ENCODE measurements at places on chromosomes 1 and 21.

GRCh38 chr1:61098333-61098732, 16.0 kb downstream of the NFIA start:
- no peak for DNase-seq

DNA sequence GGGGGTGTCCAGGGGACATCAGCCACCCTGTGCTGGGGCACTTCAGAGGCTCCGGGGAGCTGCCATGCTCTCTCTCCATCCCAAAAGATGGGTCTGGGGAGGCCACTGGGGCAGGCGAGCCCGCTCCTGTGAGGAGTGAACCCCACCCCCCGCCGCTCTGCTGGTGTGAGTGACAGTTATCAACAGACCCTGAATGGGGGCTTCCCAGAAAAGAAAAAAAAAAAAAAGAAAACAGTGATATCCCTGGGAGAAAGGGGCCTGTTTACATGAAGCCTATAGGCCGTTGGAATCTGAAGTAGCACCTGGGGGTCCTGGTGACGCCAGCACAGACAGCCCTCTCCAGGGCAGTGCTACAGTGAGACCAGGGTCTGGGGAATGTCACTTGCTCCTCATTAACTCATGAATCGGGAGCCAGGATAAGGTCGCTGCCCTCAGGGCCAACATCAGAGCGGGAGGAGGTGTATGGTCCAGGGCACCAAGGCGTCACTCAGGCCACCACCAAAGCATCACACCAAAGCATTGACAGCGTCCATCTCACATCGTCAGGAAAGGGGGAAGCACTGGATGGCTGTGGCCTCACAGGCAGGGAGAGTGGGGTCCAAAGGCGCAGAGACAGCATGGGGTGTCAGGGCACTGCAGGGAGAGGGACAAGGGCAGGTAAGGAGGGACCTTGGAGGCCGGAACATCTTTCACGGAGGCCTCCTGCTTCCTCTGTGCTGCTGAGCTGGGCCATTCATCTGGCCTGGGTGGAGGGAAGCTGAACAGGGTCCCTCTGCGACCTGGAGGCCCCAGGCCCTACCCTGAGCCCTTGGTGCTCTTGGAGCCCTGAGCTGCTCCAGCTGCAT, 8.4 kb upstream of the NPHP4 start:
- no peak for DNase-seq

GRCh38 chr1:81549588-81550127, 251.1 kb upstream of the ADGRL2 start:
- peak; percentile 72 for DNase-seq

DNA sequence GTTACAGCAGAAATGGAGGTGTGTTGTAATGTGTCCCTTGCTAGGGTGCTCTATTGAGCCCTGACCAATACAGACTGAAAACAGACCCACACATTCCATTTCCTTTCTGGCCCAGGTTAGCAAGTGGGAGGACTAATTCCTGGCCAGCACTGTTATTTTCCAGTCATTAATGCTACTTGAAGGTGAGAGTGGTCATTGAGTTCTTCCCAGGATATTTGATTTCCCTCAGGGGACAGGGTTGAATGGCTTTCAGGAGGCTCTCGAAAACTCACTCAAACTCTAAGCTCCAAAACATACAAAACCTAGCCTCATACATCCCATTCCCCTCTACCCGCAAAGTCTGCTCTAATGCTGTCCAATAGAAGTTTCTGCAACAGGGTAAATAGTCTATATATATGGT, 6.2 kb downstream of the LRRC52 start:
- no peak for DNase-seq

- peak; percentile 69 for DNase-seq
These were observed 678.0 kb upstream of the USP24 start for GRCh38 chr1:55893155-55893554.

DNA sequence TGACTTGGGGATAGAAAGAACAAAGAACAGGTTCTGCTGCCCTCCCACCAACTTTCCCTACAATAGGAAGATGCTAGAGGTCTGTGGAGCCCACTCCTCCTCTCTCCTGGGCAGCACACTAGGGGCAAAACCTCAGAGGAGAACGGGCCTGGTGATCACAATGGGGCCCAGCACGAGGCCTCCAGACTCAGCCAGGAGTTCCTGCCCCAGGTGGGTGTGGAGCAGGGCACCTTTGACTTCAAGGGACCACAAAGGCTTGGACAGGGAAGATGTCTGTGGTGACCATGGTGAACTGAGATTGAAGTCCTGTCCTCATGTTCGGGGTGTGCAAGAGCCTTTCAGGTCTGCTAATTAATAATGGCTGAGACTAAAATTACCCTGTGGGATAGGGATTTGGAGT, 88.8 kb downstream of the LAMC2 start:
- DNase-seq, result no peak

DNA sequence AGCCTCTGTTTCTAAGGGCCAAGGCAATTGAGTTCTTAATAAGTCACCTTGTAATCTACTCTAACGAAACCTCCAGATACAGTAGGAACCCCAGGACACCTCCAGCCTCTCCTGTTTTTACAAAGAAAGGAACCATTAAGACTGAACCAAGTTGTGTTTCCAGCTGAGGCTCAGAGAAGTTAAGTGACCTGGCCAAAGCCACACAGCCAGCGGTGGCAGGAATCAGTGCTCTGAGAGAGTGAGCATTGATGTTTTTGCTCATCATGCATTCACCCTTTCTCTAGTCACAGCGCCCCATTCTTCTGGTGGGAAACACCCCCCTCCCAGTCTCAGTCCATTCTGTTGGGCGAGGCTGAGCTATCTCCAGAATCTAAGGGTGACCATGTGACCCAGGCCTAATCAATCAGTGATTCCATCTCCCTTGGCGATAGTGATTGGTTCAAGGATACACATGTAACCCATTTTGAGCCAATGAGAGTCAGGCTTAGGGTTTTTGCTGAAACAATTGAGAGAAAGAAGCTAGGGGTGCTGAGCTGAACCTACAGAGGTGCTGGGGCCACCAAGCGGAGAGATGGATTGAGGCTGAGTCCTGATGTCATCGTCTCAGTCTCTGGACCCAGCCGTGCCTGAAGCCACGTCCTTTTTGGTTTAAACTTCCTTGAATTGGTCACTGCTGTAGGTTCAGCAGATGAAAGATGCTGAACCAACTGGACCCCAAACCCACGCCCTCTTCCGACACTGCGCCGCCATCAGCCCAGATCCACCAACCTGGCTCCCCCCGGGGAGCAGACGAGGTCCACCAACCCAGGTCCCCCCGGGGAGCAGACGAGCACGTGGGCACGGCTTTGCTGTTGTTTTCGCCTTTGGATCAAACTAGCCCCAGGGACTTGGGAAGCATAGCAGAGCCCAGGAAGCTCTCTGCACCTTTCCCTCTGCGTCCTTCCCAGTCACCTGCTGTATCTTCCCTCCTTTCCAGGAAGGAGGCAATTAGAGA, 28.0 kb upstream of the RERE start:
- no peak for DNase-seq

GRCh38 chr1:156750711-156751450, 594 bp downstream of the HDGF start:
- DNase-seq, result peak; percentile 42

DNA sequence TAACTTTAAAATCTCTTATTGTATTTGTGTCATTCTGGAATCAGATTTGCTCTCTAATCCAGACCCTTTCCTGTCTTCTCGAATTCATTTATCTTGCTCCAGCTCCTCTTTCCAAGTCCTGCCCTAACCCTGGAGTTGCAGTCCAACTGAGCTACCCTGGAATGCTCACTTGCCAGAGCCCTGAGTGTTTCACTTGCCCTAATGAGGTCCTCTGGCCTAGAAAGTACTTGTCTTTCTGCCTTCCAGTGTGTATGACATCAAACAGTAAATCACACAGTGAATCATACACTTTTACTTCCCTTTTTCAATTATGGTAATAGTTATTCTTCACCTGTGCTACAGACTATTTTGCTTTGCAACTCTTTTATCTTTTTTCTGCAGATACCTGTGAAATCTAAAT, 96.9 kb downstream of the NEK7 start:
- peak; percentile 78 for DNase-seq

- no peak for DNase-seq
These were observed 35.3 kb upstream of the TENT5B start for GRCh38 chr1:27047914-27048313.

DNA sequence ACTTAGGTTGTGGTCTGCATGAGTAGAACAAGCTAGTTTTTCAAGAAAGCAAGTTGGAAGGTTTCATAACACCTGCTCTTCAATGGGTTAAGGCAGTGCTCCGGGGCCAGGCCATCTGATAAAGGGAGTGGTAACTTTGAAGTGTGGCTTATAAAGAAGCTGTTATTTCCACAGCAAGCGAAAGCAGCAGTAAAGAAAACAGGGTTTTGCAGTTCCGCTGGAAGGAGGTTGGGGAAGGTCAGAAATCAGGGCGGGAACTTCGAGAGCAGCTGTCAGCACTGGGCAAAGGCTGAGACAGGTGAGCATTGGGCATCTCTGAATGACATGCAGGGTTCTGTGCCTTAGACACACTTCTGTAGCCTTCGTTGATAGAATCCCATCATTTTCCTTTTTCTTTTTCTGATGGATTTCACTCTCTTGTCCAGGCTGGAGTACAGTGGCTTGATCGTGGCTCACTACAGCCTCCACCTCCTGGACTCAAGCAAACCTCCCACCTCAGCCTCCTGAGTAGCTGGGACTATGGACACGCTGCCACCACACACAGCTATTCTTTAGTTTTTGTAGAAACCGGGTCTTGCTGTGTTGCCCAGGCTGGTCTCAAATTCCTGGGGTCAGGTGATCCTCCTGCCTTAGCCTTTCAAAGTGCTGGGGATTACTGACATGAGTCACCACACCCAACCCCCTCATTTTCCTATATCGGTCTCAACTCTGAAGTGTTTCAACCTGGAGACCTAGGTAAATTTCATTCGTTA, 20.5 kb downstream of the TMEM51 start:
- DNase-seq, result peak; percentile 77

GRCh38 chr1:186091222-186091720, 283.8 kb downstream of the TPR start:
- DNase-seq, result no peak

DNA sequence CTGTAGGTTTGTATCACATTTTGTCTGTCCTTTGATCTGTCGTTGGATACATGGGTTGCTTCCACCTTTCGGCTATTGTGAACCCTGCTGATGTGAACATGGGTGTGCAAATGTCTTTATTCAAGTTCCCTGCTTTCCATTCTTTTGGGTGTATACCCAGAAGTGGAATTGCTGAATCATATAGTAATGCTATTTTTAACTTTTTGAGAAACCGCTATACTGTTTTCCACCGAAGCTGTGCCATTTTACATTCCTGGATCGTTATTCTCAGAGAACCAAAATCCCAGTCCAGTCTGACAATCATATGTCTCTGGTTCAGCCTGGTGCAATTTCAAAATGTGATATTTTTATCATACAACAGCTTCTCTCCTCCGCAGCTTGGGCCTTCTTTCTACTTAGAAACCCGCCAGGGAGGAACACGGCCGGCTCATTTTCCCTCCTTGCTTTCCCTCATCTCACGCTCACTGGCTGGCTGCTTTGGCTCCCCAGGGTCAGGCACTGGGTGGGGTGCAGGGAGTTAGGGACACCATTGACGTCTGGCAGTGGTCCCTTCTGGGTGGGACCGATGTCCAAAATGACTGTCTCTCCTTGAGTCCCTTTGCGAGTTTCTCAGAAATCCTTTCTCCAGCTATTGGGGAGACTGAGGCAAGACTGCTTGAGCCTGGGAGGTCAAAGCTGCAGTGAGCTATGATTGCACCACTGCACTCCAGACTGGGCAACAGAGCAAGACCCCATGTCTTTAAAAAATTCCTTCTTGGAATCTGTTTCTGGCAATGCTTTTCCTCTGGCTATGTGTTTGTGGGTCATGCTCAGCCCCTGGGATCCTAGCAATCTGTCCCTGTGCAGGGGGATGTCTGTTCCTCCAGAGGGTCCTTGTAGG, 73.5 kb upstream of the AKT3 start:
- no peak for DNase-seq

- DNase-seq, result no peak
These were observed 585 bp downstream of the ADGRL4 start for GRCh38 chr1:79005945-79006344.

- no peak for DNase-seq
These were observed 69.7 kb downstream of the CD46 start for GRCh38 chr1:207821464-207822045.

GRCh38 chr1:169586067-169586394, 250 bp downstream of the F5 start:
- no peak for DNase-seq

DNA sequence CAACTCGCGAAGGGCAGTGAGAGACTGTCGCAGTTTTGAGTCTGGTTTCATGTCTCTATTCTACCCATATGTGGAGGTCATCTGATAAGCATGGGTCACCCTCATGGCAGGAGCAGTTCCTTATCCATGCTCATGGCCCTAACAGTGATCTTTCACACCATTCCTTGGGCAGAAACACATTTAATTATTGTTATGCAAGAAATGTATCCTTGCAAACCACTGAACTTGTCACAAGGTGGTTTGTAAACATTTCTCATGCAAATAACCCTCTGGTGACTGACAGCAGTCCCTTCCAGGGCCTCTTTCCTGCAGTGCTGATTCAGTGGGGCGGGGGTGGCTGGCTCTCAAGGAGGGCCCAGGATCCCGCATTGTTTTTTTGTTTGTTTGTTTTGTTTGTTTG, 421.4 kb upstream of the RUNX1 start:
- DNase-seq, result no peak

DNA sequence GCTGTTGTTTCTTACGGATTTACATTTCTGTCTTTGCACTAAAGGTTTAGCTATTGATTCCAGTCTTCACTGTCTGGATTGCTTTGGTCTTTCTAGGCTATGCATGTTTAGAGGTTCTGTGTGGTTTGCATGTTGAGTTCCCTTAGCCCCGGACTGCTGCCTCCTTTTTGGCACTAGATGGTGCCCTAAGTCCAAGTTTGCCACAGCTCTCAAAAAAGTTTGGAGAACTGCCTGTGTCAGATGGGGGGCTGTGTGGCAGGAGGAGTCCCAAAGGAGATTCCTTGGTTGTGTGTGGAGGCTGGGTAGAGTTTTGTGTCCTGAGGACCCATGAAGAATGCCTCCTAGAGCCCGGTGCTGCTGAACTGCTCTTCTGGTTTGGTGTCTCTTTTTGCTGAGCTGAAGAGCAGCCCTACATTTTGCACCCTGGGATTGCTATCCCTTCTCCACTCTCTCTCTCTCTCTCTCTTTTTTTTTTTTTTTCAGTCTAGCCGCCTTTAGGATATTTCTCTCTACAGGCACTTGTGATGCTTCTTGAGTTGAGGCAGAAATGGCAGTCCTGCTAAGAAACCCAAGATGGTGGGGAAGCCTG, 74.4 kb downstream of the PTGS2 start:
- peak; percentile 77 for DNase-seq

DNA sequence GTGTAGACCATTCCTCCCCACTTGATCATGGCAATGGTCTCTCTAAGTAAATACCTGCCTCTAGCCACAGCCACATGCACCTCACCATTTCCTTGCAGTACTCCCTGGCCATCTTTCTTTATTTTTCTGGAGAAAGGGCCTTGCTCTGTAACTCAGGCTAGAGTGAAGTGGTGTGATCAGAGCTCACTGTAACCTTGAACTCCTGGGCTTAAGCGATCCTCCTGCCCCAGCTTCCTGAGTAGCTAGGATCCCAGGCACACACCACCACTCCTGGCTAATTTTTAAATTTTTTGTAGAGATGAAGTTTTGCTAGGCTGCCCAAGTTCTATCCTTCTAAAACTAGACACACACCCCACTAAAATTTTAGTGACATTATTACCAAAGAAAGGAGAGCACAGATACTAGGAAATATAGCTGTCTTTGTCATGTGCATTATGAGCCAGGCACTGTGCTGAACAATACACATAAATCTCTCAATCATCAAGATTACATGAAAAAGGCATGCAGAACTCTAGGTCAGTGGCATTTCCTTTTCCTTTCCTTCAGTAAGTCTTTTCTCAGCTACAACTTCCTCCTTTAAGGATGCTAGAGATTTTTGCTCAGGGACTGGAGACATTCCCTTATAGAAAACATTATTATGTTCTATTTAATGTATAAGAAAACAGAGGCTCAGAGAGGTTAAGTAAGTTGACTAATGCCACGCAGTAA, 95.0 kb upstream of the SERBP1 start:
- no peak for DNase-seq
